Stimulated activated CD4-positive, alpha-beta T cell treated with anti-CD3 and anti-CD28 coated beads, Interleukin-15, amount 100 ng/mL, for 1 hour (primary cell): ENCODE measurements at places on chromosomes 16 and 17.

DNA sequence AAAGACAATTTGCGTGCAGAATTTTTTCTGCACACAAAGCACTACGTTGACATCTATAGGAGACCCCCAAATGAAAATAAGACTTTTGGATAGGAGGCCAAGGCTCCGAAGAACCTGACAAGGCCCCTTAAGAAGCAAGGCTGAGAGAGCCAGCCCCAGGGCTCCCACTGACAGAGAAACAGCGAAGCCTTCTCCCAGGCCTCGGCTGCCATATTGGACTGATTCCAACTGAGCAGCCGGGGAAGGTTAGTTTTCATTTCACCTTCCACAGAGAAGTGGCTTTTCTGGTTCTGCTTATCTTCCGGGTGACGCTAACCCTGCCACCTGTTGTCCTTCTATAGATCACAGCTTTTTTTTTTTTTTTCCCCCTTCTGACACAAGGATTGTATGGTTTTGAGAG lies 356.7 kb downstream of the SOX9 start:
- DNase-seq: no peak

DNA sequence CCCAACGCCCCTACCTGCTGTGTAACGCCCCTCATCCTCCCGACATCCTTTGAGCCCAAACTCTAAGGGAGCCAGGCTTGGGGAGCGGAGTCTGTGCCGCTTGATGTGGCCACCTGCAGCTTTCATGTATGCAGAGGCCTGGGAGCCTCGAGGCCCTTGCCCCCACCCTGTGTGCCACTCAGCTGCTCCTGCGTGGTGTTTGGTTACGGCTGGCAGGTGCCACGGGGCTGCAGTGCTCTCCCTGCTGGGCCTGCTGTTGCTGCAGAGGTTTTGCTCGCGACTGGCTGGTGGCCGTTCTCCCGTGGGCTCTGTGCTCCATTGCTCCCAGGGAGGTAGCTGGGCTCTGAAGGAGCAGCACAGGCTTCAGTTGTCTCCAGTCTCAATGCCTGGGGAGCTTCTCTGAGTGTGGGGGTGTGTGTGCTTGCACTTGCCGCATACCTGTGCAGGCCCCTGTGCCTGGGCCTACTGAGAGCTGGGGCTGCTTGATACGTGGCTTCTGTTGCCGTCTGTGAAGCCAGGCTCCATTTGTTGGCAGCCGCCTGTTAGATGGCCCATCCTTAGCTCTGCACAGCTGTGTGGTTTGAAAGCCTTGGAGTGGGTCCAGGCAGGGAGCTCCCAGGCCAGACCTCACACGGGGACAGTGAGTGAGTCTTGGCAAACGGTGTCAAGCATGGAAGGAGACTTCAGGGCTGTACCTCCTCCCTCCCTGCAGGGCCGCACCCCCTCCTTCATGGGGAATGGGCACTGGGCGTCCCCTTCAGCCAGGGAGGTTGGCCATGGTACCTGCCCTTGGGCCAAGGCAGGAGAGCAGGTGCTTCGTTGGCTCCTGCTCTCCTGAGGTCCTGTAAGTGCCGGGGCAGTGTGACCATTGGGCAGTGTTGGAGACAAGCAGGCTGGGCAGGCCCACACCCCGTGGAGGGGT lies 47.2 kb downstream of the PDPK1 start:
- DNase-seq: no peak

- no peak for DNase-seq
Measured at GRCh38 chr16:31200821-31201568, 1.6 kb downstream of the PYCARD start.

DNA sequence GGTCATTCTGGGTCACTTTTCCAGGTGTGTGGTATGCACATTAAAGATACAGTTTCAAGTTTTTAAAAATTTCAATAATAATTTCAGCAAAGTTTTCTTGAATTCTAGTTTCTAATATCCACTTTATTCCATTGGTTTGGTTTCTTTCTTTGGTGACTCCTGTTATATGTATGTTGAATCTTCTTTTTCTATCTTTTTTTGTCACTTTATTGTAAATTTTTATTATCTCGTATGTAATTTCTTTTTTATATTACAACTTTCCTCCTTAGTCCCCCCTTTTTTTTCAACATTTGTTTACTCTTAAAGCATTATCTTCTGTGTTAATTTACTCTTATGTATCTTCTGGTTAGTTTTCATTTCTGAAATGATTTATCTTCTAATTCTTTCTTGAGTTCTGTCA lies 57.5 kb downstream of the NF1 start:
- no peak for DNase-seq
